Activated T-cell treated with anti-CD3 and anti-CD28 coated beads for 24 hours (primary cell): ENCODE measurements at places on chromosomes 16 and 17.

- no peak for DNase-seq
Measured at GRCh38 chr16:52051414-52052172, 495.4 kb downstream of the TOX3 start.

DNA sequence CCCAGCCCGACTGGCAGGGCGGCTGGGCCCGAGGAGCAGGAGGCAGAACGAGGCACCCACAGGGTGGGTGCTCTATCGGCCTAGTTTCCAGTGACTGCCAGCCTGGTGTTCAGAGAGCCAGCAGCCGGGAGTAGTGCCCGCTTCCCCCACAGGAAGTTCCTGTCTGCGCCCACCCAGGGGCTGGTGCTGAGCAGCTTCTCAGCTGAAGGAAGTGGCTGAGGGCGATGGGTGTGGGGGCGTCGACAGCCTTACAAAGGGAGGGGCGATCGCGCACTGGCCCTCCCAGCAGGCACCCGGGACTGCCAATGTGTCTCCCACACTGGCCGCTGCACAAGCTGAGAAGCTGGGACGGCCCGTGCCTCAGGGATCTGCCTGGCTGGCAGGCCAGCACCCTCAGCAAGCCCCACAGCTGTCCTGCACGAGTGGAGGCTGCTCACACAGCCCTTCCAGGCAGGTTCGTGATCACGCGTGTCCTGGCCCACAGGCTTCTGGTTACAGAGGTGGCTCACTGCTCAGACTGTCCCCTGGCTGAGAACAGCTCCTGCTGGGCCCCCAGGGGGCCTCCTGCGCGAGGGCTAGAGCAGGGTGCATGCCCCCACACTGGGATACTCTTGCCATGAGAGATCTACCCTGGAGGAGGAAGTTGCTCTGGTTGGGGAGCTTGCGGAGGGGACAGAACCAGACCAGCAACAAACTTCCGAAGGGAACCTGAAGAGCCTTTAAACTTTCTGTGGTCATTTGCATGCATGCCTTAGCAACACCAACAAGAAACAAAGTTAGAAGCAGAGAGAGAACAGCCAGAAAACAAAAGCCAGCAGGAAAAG lies 2.5 kb downstream of the RNF166 start:
- peak; percentile 62 for DNase-seq

DNA sequence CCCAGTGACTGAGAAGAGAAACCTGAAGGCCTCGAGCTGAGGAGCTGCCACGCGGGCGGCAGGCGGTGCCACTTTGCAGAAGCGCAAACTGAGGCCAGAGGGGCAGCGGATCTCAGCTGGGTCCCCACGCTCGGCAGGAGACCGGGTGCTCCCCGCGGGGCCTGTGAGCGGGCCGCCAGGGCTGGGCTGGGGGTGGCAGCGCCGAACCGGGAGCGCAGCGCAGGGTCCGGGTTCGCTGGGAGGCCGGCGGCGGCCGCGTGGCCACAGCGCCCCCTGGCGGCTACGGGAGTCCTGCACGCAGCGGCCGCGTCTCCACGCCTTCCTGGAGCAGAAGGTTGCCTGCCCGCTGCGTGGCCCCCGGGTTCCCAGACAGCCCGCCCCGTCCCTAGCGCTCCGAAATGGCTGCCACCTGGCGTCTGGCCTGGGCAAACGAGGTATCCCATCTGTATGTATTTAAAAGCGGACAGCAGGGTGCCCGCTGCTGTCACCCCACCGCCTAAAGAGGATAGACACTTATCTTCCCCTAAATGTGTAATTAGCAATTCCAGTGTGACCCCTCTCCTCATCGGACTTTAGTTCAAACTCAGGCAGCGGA lies 96.1 kb upstream of the CDH5 start:
- peak; percentile 50 for DNase-seq

GRCh38 chr16:64924086-64924485 lies 197.8 kb downstream of the CDH11 start:
- DNase-seq = no peak

DNA sequence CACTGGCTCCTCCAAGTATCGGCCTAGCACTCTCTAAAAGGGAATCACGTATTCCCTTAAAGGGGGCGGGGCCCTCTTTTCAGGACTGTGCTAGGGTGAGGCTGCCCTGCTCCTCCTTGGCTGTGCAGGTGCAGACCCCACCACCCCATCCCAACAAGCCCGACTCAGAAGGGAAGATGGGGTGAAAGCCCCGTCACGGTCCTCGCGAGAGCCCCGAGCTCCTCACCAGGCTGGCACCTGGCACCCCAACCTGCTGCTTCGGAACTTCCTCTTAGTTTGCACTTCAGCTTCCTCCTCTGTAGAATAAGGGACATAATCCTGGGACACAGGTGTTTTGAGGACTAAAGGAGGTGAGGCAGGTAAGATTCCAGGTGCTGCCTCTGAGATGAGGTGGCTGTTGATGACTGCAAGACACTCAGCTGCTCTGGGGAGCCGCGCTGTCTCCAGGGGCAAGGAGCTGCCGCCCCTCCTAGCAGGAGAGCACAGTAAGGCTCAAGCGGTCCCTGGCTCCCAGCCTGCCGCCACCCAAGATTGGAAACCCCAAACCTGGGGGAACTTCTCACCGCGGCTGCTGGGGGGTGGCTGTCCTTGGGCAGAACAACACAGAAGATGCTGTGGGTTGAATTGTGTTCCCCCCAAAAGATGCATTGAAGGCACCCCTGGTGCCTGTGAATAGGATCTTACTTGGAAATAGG lies 88.8 kb downstream of the MGAT5B start:
- DNase-seq = no peak

DNA sequence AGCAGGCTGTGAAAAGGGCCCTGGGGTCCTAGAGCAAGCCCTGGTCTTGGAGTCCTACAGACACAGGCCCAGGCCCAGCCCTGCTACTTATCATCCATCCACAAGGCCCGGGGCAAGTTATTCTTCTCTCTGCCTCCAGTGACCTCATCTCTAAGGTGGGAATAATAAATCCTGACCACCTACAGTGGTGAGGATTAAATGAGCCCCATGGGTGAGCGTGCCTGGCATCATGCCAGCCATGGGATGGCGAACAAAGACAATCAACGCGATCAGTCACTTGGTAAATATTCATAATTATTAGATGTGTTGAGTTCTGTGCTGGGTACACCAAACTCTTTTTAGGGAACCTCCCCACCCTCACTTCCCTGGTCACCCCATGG lies 5.5 kb downstream of the KRT15 start:
- DNase-seq = no peak

GRCh38 chr17:51636291-51636690 lies 375.9 kb downstream of the UTP18 start:
- DNase-seq = no peak

GRCh38 chr17:35774499-35774898 lies 13.8 kb downstream of the C17orf50 start:
- no peak for DNase-seq

GRCh38 chr16:88356124-88356726 lies 26.5 kb upstream of the ZNF469 start:
- no peak for DNase-seq

DNA sequence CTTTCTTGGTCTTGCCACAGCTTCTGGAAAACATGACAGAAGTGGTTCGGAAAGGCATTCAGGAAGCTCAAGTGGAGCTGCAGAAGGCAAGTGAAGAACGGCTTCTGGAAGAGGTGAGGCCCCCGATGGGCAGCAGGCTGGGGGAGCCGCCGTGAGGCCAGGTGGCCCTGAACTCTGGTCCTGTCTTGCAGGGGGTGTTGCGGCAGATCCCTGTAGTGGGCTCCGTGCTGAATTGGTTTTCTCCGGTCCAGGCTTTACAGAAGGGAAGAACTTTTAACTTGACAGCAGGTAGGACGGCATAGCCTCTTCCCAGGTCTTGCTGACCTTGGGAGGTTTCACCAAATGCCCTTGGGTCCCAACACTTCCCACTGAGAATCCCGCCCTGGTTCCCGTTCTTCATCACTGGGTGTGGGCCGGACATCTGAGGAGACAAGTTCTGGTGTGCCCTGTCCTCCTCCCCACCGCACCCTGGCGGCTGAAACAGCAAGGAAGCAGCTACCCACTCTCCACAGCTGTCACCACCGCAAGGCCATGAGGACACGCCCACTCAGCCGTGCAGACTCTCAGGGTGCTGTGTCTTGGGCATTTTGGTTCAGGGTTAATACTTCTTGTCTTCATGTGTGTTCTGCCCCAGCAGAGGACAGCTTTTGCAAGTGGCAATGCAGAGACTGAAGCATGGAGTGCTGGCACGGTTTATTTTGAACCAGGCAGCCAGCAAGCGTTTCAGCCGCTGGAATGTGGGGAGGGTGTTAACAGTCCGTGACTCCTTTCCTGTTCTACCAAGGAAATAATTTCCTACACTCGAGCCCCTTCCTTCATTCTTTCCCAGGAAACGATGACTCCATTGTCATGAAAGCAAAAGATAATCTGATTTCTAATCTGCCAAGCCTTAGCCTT lies 21.4 kb downstream of the NTAN1 start:
- no peak for DNase-seq

DNA sequence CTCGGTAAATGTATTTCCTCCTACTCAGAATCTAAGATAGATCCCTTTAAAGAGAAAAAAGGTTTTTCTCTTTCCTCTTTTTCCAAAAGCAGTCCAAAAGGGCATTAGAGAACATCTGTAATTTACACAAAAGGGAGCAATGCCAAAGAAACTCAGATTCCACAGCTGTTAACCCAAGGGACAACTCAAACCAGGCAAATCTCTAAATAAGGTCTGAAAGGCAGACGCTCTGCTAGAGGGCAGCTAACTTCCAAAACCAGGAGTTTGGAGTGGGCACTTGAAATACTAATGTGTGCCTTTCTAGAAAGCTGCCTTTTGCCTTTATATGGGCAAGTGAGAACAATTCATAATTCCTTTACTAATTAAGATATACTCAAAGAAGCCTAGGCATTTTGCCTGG lies 435.7 kb downstream of the ZFHX3 start:
- no peak for DNase-seq

DNA sequence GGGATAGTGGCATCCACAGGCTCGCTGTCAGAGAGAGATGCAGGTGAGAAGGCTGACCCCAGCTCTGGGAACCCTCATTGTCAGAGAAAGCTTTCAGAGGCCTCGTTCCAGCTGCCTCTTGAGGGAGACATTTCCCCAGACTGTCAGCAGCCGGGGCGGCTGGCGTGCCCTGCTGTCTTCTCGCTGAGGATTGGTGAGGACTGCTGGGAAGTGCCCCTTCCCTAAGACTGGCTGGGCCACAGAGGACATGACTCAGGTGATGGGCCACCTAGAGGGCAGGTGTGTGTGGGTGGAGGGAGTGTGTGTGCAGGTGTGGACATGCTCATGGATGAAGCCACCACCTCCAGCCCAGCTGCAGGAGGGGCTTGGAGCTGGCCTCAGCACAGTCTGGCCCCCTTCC lies 25.3 kb downstream of the SPACA3 start:
- DNase-seq = no peak

GRCh38 chr16:78957317-78958100 lies 643.0 kb downstream of the MAF start:
- DNase-seq = no peak
